MCF 10A (cell line): ENCODE measurements at places on chromosomes 5 and 9. TPM values are rescaled to one million over a fixed set of nuclear protein-coding genes. Genes with fewer than 3 reads are reported as not detected.

Gene DAB2IP
- 15.5 and 17.0 TPM in 2 replicates for total RNA-seq

Gene PRELID2
- total RNA-seq: 11.4 and 11.7 TPM in 2 replicates

Gene PROB1
- total RNA-seq: 2.3 and 3.1 TPM in 2 replicates

Gene MARCOL
- total RNA-seq: not detected in 2 replicates

Gene PRDM9
- not detected in 2 replicates for total RNA-seq

Gene DMRT2
- total RNA-seq: not detected in 2 replicates

Gene SPINK13
- total RNA-seq: not detected in 2 replicates

- peaks cover 26% of the 10 kb centered on the region for H3K36me3 ChIP-seq
- DNase-seq: no peak
- peak overlapping the region; percentile 97 for H3K4me3 ChIP-seq
- H3K4me1 ChIP-seq: peaks cover 44% of the 10 kb centered on the region
Measured at GRCh38 chr5:138033386-138033808, 518 bp upstream of the FAM13B start.

DNA sequence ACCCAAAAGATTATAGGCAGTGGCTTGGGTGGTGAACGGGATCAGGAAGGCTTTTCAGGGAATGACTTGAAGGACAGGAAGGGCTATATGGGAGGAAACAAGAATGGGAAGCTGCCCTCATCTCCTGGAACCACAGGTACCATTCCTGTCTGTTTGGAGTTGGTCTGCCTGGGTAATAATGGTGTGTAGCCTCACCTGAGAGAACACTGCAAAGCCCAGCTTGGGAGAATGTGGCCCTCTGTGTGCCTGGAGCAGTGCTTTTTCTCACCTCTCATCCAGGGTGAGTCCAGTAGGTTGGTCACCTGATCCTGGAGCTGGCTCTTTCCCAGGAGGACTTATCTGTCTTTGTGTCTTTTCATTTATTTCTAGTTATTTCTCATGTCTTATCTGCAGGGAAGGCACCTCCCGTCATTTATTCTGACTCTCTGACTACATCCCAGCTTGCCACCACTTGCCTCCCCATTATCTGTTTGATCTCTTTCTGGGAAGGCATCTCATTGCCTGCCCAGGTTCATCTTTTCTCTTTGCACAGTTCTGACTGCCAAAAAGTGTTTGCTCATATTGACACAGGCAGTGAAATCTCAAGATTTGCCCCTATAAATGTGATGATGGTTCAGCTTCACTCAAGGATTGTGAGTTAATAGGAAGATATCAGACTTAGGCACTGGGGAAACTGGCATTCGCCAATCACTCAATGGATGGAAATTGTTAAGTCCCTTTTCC, 22.5 kb upstream of the OR2S2 start:
- DNase-seq: no peak
- no peaks in the 10 kb centered on the region for H3K36me3 ChIP-seq
- peaks cover 100% of the 10 kb centered on the region for H3K27me3 ChIP-seq
- no peak overlapping the region for H3K27ac ChIP-seq

- H3K4me3 ChIP-seq: no peak overlapping the region
- no peaks in the 10 kb centered on the region for H3K4me1 ChIP-seq
- DNase-seq: peak; percentile 27
- H3K27ac ChIP-seq: no peak overlapping the region
- peaks cover 14% of the 10 kb centered on the region for H3K27me3 ChIP-seq
- H3K36me3 ChIP-seq: peaks cover 5% of the 10 kb centered on the region
Measured at GRCh38 chr5:16437977-16438376, 27.6 kb downstream of the ZNF622 start.

- no peak for DNase-seq
- H3K36me3 ChIP-seq: no peaks in the 10 kb centered on the region
- H3K4me1 ChIP-seq: no peaks in the 10 kb centered on the region
- no peak overlapping the region for H3K27ac ChIP-seq
- no peak overlapping the region for H3K4me3 ChIP-seq
Measured at GRCh38 chr9:29564564-29564963, 1991.3 kb upstream of the C9orf72 start.

DNA sequence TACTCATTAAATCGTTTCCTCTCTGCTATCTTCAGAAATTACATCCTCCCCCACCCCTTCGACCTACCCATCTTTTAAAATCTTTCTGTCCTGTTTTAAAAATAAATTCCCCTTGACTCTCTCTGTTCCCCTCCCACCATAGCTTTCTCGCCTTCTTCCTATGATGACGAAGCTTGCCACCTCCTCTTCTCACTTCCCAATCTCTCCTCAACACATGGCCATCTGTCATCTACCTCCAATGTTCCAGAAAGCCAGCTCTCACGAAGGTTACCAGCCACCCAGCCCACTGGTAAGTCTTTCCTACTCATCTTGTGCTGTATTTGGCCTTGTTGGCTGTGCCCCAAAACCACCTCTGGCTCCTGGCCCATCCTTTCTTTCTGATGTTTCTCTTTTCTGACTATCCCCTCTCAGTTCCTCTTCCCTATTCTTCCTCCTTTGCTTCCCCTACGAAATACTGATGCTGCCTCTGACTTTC, 346.3 kb downstream of the ENC1 start:
- H3K4me3 ChIP-seq: no peak overlapping the region
- no peaks in the 10 kb centered on the region for H3K27me3 ChIP-seq
- H3K36me3 ChIP-seq: no peaks in the 10 kb centered on the region
- no peak overlapping the region for H3K27ac ChIP-seq

DNA sequence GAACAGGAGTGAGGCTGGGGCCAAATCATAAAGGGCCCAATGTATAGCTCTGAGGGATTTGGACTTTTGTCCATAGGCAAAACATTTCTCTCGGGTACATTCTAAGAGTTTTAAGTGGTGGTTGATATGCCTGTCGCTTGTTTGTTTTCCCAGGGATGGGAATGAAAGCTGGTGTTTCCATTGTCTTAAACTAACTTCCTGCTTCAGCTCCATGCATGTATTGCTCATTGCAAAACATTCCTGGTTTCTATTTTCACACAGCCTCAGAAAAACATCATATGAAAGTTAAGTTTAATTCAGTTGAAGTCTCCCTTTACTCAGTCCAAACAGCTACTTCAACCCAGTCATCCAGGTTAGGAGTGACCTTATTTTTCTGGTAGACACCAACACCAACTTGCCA, 235.0 kb downstream of the ACTL7B start:
- no peak overlapping the region for H3K4me3 ChIP-seq
- peaks cover 9% of the 10 kb centered on the region for H3K4me1 ChIP-seq
- no peak for DNase-seq
- no peaks in the 10 kb centered on the region for H3K27me3 ChIP-seq
- no peaks in the 10 kb centered on the region for H3K36me3 ChIP-seq

- no peak overlapping the region for H3K4me3 ChIP-seq
- peaks cover 99% of the 10 kb centered on the region for H3K36me3 ChIP-seq
- no peaks in the 10 kb centered on the region for H3K4me1 ChIP-seq
- DNase-seq: no peak
- no peaks in the 10 kb centered on the region for H3K27me3 ChIP-seq
Measured at GRCh38 chr5:133086366-133086875, 34.6 kb downstream of the HSPA4 start.

DNA sequence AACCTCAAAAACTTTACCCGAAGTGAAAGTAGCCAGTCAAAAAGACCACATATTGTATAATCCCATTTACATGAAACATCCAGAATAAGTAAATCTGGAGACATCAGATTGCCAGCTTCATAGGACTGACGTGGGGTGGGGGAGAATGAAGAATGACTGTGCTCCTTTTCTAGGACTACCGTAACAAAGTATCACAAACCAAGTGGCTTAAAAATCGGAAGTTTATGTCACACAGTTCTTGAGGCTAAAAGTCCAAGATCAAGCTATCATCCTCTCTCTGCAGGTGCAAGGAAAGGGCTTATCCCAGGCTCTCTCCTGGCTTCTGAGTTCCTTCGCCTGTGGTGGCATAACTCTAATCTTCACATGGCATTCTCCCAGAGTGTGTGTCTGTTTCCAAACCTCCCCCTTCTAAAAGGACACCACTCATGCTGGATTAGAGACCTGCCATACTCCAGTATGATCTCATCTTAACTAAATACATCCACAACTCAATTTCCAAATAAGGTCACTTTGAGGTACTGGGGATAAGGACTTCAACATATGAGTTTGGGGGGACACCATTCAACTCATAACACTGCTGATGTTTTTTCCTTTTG, 25.5 kb downstream of the ADAM19 start:
- H3K36me3 ChIP-seq: no peaks in the 10 kb centered on the region
- peaks cover 28% of the 10 kb centered on the region for H3K4me1 ChIP-seq
- H3K27me3 ChIP-seq: no peaks in the 10 kb centered on the region
- H3K27ac ChIP-seq: no peak overlapping the region
- DNase-seq: no peak
- H3K4me3 ChIP-seq: no peak overlapping the region

GRCh38 chr5:178424810-178425177, 165.4 kb downstream of the COL23A1 start:
- H3K36me3 ChIP-seq: no peaks in the 10 kb centered on the region
- no peaks in the 10 kb centered on the region for H3K27me3 ChIP-seq
- no peak overlapping the region for H3K4me3 ChIP-seq
- H3K27ac ChIP-seq: no peak overlapping the region

DNA sequence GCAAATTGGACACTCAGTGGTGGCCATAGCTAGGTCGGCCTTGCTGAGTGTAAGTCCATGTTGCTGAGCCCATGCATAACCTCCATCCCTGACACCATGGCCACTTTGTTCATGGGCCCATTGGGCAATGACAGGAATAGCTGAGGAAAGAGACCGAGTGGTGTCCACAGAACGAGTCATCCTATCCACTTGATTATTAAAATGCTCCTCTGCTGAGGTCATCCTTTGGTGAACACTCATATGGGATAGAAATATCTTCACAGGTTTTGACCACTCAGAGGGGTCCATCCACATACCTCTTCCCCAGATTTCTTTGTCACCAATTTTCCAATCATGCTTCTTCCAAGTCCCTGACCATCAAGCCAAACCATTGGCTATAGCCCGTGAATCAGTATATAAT, 63.6 kb downstream of the PPIC start:
- peak; percentile 28 for DNase-seq
- no peak overlapping the region for H3K27ac ChIP-seq
- no peaks in the 10 kb centered on the region for H3K27me3 ChIP-seq
- no peak overlapping the region for H3K4me3 ChIP-seq
- peaks cover 8% of the 10 kb centered on the region for H3K4me1 ChIP-seq

DNA sequence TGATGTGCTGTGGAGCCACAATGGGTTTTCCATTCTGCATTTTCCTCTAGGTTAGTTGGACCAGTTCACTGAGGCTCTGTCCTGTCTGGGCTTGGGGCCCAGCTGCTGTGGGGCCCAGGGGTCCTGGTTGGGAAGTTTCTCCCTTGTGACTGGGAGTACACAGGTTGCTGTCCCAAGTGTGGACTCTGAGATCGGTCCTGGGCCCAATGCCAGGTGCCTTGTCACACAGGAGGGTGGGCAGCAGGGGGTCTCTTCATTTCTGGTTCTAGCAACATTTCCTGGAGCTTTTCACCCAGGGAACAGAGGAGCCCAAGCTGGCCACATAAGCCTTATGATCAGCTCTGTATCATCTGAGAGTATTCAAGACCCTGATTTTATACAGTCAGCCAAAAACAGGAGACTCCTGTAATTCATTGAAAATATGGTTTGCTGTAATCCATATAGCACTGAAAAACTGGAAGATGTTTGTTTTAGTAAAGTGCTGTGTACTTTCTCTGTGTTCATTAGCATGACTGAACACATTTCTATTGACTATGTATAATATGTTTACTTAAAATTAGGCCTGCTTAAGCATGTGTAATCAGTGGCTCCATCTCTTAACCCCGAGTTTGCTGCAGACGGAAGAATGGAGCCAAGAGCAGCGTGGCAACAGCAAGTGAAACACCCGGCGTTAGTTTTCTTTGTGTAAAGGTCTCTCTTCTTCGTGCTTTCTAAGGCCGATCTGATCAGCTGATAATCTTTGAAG, 62.5 kb downstream of the MVB12B start:
- no peaks in the 10 kb centered on the region for H3K27me3 ChIP-seq
- peaks cover 9% of the 10 kb centered on the region for H3K36me3 ChIP-seq
- H3K27ac ChIP-seq: no peak overlapping the region
- H3K4me3 ChIP-seq: no peak overlapping the region

- peaks cover 57% of the 10 kb centered on the region for H3K4me1 ChIP-seq
- DNase-seq: no peak
- H3K36me3 ChIP-seq: peaks cover 40% of the 10 kb centered on the region
- H3K27ac ChIP-seq: no peak overlapping the region
- H3K4me3 ChIP-seq: no peak overlapping the region
Measured at GRCh38 chr5:141510850-141511601, 22.1 kb downstream of the PCDHGC5 start.

DNA sequence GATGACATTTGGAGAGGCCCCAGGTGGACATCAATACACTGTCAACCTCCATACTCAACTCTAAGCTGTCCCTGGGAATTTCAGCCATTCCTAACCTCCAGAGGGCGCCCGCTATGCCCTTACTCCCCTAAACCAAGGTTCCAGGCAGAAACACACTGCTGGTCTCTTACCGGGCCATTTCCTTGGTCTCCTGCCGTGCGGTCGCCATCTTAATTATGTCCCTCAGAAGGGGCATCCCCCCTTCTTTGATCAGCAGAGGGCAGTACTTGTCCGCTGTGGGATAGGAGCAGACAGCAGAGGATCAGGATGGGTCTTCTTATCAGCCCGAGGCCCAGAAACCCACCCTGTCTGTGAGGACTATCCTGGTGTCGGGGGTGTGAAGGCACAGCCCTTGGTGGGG, 9.3 kb upstream of the ZDHHC12 start:
- peaks cover 24% of the 10 kb centered on the region for H3K36me3 ChIP-seq
- peak; percentile 93 for DNase-seq
- no peak overlapping the region for H3K4me3 ChIP-seq
- H3K4me1 ChIP-seq: no peaks in the 10 kb centered on the region

GRCh38 chr5:172361566-172362238, 78.1 kb upstream of the UBTD2 start:
- peaks cover 46% of the 10 kb centered on the region for H3K4me1 ChIP-seq
- DNase-seq: peak; percentile 100
- H3K4me3 ChIP-seq: peak overlapping the region; percentile 58
- H3K36me3 ChIP-seq: peaks cover 66% of the 10 kb centered on the region
- H3K27ac ChIP-seq: peak overlapping the region; percentile 99
- H3K27me3 ChIP-seq: no peaks in the 10 kb centered on the region

GRCh38 chr5:150254363-150254762, 35.2 kb downstream of the CAMK2A start:
- no peaks in the 10 kb centered on the region for H3K36me3 ChIP-seq
- H3K27me3 ChIP-seq: no peaks in the 10 kb centered on the region
- H3K27ac ChIP-seq: no peak overlapping the region
- no peak overlapping the region for H3K4me3 ChIP-seq
- H3K4me1 ChIP-seq: no peaks in the 10 kb centered on the region

DNA sequence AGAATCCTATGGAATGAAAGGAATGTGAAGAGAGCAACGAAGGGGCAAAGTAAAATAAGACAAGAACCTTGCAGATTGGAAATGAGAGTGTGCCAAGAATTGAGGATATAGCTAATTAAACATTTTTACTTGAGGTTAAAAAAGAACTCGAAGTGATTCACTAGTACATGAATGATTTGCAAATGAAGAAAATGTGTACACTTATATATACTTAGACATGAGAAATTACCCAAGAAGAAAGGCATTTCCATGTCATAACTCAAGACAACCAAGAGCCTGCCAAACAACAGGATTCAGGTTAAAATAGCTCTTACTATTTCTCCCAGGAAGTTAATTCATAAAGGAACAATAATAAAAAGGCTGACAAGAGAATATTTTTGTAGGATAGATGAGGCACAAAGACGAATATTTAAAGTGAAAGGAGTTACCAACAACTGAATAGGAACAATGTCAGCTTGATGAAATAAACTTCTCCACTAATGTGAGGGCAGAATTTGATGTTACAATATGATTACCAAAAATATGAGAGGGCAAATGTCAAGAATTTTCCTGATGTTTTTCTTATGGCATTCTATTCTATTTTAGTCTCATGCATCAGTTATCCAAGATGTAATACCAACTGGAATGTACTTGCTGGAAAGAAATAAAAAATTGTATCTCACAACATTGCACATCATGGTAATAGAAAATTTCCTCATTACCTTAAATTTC, 18.9 kb upstream of the NPR3 start:
- DNase-seq: no peak
- H3K27me3 ChIP-seq: no peaks in the 10 kb centered on the region
- no peak overlapping the region for H3K27ac ChIP-seq
- H3K4me1 ChIP-seq: peaks cover 18% of the 10 kb centered on the region
- H3K36me3 ChIP-seq: no peaks in the 10 kb centered on the region
